Aorta (tissue), 5 donors: ENCODE measurements at places on chromosomes 12 and 14.
A peak's percentile ranks its signal among the peaks of the same experiment; 100 is the strongest.

DNA sequence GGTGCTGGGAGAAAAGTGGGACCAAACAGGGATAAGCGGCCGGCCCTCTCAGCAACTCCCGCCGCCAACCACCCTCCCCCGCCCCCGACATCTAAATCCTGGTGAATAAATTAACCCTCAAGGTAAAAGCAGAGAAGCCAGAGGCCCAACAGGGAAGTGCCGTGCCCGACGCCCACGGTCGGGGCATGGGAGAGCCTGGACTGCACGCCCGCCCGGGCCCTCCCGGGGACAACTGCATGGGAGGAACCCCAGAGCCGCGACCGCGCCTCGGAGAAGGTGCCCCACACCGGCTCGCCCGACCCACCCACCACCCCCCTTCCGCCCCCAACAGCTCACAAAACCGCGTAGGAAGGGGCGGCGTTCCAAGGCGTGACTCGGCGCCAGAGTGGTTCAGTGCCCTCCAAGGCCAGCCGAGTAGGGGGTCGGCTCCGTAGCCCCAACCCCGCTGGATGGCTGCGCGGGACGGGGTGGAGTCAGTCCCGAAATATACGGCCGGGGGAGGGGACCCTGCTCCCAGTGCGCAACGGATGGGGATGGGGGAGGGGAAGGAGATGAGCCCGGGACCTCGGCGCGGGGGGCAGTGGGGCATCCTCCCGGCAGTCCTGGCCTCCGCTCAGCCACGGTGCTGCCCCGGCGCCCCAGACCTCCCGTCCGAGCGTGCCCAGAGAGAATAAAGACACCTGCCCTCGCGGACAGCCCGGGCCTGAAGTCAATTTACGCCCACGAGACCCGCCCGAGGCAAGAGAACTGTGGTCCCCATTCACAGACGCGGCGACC is 732 bp downstream of the SLC25A29 start:
- peak; percentile 67 for DNase-seq
- H3K4me3 ChIP-seq: peak overlapping the region; percentile 86
- no peak overlapping the region for H3K27ac ChIP-seq
- no peaks in the 10 kb centered on the region for H3K36me3 ChIP-seq
- no peaks in the 10 kb centered on the region for H3K4me1 ChIP-seq

- DNase-seq: peak; percentile 80
- no peaks in the 10 kb centered on the region for H3K4me1 ChIP-seq
- H3K27me3 ChIP-seq: no peaks in the 10 kb centered on the region
- H3K4me3 ChIP-seq: no peak overlapping the region
- H3K36me3 ChIP-seq: no peaks in the 10 kb centered on the region
- H3K27ac ChIP-seq: no peak overlapping the region
Measured at GRCh38 chr12:3137268-3137781, 60.1 kb downstream of the TSPAN9 start.

- H3K27me3 ChIP-seq: no peaks in the 10 kb centered on the region
- H3K36me3 ChIP-seq: no peaks in the 10 kb centered on the region
- no peak overlapping the region for H3K27ac ChIP-seq
- no peak overlapping the region for H3K4me3 ChIP-seq
Measured at GRCh38 chr14:63428486-63428885, 109.8 kb upstream of the GPHB5 start.

DNA sequence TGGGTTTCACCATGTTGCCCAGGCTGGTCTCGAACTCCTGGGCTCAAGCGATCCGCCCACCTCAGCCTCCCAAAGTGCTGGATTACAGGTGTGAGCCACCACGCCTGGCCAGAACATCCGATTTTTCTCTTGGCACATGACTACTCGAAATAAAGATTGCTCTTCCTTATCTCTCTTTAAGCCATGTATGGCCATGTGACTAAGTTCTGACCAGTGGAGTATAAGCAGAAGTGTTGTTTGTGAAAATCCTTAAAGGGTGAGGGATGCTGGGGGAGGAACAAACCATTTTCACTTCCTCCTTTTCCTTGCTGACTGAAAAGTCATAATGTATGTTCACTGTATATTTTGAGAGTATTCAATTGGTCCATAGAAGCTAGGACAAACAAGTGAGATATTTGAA is 50.7 kb upstream of the ATF7IP start:
- no peak for DNase-seq
- H3K36me3 ChIP-seq: no peaks in the 10 kb centered on the region
- no peaks in the 10 kb centered on the region for H3K4me1 ChIP-seq
- no peak overlapping the region for H3K27ac ChIP-seq
- H3K4me3 ChIP-seq: no peak overlapping the region
